MG63 (cell line): ENCODE measurements at places on chromosomes 3 and 15.

GRCh38 chr3:86788371-86788770, 202.6 kb downstream of the VGLL3 start:
- DNase-seq = no peak

DNA sequence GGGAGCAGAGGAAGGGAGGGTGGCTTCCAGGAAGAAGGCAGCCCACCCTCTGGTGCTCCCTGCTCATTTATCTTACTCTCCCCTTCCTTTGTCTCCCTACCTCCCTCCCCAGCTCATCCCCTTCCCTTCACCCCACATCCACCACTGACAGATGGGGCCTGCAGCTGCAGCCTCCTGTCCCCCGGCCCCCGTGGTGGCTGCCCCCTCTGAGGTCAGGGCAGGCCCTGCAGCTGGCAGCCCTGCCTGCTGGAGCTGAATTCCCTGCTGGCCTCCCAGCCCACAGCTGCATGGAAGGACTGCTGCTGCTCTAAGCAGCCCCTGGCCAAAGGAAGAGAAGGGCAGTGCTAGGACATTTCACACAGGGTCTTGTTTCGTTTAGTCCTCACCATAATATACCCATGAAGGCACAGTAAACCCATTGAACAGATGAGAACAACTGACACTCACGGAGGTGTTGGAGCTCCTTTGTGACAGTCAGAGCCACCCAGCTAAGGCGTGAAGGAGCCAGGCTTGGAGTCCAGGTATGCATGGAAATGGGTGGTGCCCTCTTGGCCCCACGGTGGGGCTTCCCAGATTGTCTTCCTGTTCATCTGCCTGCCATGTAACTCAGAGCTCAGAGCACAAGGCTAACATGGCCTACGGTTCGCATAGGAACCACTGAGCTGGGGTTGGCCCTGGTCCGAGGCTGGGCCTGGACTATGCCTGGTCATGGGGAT, 121.7 kb upstream of the PRR20G start:
- DNase-seq = no peak

GRCh38 chr3:151568184-151568583, 107.3 kb upstream of the IGSF10 start:
- no peak for DNase-seq

- DNase-seq = peak; percentile 21
Measured at GRCh38 chr3:104907507-104907906, 459.2 kb upstream of the ALCAM start.

DNA sequence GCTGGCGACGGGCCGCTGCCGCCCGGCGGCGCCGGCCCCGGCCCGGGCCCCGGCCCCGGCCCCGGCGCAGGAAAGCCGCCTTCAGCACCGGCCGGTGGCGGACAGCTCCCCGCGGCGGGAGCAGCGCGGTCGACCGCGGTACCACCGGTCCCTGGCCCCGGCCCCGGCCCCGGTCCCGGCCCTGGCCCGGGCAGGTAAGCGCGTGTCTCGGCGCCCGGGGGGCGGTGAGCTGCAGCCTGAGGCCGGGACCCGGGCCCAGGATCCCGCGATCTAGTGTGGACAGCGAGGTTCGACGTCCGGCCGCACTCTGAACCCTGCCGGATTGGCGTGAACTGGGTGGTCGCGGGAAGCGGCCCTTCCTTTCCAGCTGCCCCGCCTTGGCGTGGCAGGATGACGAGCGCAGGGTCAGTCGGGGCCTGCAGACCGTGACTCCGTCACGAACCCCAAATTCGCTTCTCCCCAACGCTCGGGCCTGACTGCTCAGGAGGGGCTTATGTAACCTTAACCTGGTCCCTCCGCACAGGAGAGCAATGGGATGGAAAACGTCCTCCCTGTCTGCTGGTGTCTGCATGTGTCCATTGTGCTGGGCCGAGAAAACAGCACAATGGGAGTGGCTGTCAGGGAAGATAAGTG, 472 bp downstream of the BSN start:
- DNase-seq = no peak

GRCh38 chr3:12966847-12967605, 106.2 kb downstream of the IQSEC1 start:
- no peak for DNase-seq

DNA sequence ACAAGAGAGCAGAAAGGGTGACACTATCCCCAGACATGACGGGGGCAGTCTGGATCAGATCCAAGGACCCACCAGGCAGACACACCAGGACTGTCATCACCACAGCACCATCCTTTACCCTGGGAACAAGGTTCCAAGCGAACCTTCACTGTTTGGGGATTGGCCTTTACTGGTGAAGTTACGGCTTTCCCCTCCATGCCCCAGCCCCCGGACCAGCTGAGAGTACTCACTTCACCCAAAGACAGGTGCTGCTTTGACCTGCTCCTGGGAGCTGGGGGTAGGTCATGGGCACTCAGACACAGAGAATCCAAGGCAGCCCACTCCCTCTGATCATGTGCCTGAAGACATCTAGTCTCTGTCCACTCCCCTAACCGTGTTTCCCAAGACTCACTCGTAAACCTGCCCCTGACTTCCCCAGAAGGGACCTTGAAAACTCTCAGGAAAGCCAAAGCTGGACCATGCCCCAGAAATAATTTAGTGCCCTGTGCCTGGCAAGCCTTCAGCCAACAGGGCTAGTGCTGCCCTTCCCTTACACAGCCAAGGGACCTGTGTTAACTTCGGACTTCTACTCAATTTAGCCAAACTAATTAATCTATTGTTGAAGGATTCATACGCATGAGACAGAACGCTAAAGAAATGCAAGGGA, 2.8 kb downstream of the RRP9 start:
- no peak for DNase-seq

GRCh38 chr15:67899596-67900283, 59.9 kb upstream of the RNU6-1 start:
- DNase-seq = no peak

- DNase-seq = no peak
Measured at GRCh38 chr3:23094412-23094811, 108.7 kb upstream of the UBE2E2 start.

DNA sequence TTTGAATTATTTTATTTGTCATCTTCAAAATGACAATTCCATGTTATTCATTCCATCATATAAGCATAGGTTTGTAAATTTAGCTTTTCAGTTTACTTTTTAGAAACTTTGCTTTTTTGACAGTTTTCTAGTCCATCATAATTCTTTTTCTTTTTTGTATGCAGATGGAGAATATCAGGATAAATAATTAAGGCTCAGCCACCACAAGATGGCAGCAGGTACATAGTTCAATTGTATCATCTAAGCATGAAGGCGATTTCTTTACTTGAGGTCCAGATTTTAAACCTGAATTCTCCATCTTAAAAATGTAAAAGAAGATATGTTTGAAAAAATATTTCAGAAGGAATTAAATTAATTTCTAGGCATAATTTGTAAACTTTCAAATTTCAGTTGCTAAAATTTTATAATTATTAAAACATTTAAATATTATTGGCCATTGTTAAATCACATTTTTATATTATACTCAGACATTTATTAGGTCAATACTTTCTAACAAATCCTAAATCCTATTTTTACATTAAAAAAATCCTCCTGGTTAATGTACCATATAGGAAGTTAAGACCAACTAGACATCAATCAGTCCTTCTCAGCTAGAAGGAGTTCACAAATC, 15.1 kb downstream of the PLSCR5 start:
- peak; percentile 10 for DNase-seq

GRCh38 chr3:180624714-180625113, 22.8 kb downstream of the TTC14 start:
- DNase-seq = no peak

DNA sequence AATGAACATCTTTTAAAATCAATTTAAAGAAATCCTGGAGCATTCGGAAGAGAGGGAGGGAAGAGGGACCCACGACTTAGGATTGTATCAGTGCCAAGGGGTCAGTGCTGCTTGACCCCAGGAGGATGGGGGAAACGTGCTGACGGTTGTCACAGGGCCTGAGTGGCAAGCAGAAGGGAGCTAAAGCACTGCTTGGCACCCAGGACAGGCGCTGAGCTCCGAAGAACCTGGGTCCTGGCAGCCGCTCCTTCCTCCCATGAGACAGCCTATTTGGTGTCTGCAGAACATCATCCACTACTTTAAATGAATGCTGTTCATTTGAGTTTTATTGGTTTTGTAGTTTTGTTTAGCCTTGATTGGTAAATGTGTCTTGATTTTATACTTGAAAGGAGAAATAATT, 54.5 kb downstream of the RGMA start:
- DNase-seq = no peak

GRCh38 chr15:48072941-48073340, 47.8 kb upstream of the SLC24A5 start:
- DNase-seq = no peak

GRCh38 chr3:69777582-69777967, 38.3 kb downstream of the MITF start:
- no peak for DNase-seq

DNA sequence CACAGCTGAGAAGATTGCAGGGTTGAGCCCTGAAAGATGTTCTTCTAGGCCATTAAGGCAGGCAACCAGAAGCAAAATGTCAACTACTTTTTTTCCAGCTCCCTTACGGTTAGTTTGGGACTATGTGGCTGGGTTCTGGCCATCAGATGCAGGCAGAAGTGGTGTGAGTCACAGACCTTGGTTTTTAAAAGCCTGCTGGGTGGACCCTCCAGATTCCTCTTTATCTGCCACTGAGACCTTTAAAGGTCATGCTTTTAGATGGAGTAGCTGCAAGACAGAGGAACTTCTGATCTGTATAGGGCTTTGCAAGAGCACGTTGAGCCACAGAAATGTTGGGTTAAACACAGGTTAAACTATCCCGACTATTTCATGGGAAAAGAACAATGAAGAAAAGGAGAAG, 102.9 kb downstream of the CHST2 start:
- no peak for DNase-seq

DNA sequence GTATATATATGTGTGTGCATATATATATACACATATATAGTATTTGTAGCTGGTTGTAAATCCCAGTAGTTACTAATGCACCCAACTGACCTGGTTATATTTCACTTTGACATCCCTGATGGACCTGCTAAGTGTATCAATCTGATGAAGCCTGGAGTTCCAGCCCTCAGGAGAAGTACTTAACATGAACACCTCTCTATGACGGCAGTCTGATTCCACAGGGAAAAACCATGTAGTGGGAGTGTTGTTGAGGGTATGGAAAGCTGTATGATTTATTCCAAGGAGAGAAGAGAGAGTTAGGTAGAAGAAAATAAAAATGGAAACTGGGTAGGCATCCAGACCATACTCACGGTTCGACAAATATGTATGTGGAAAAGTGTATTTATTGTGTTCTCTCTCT, 531.2 kb upstream of the SEMA6D start:
- no peak for DNase-seq

GRCh38 chr3:103499132-103499900, 1064.5 kb downstream of the ZPLD1 start:
- no peak for DNase-seq

DNA sequence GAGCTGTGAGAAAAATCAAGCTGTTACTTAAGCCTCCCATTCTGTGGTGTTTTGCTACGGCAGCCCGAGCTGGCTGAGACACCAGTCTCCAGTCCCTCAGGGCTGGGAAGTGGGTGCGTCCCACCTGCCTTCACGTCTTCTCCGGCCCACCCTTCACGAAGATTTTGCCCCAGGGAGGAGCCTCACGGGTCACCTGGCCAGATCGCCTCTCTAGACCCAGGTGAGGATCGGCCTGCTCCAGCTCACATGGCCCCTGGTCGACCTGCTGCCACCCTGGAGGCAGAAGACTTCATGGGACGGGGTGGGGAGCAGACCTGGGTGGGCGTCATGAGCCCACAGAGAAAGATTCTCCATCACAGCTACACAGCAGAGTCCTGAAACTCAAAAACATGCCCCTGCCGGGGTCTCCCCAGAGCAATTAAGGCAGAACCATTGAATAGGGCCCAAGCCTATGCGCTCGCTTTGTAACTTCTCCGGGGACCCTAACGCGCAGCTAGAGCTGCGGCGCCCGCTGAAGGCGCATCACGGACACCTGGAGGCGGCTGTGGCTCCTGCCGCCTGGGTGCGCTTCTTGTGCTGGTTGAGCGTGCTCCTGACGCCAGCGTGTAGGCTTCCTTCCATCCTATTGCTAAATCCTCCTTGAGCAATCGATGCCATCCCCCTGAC, 92.6 kb upstream of the ALDH1A3 start:
- no peak for DNase-seq

GRCh38 chr3:23258110-23258509, 55.0 kb downstream of the UBE2E2 start:
- DNase-seq = no peak

DNA sequence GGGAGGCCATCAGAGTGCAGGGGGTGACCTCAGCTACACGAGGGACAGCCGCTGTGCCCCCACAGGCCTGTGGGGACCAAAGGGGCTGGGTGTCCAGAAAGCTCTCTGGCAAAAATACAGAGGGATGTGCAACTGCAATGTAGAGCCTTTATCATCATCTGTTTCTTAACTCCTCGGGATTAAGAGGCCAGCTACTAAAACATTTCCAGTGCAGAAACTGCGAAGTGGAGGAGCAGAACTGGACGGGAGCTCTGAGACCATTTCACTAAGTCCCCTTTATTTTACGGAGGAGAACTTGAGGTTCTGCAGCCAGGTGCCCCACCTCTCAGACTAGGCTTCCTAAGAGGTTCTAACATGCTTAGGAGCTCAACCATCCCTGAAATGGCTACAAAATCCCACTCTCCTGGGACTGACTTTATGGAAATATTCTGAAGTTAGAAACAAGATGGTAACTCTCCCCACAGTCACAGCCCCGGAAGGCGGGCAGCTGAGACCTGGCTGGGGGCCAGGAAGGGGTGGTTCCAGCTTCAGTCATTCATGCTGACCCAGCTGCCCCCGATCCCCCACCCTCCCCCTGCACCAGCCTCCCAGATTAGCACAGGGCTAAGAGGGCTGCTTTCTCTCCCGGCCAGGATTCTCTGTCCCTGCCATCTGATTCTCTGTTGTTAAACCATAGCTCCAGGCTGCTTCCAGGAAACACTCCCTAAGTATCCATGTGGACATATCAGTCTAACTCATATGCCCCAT, 40.3 kb downstream of the UMPS start:
- no peak for DNase-seq

DNA sequence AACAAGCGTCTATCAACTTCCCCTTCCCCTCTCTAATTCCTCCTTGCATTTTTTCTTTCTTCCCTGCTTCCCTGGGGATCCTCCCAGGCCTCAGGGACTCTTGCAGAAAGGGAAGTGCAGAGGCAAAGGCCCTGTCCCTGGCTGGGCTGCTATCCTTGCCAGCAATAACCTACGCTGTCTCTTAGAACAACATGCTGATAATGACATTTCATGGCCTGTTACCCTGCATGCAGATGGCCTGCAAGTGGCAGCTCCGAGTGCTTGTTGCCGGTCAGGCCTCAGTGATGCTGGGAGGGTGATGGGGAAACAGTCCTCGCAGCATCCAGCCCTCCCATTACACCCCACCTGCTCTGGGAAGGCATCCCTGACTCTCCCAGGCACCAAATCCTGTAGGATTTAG, 167.6 kb downstream of the RAB11A start:
- DNase-seq = no peak

DNA sequence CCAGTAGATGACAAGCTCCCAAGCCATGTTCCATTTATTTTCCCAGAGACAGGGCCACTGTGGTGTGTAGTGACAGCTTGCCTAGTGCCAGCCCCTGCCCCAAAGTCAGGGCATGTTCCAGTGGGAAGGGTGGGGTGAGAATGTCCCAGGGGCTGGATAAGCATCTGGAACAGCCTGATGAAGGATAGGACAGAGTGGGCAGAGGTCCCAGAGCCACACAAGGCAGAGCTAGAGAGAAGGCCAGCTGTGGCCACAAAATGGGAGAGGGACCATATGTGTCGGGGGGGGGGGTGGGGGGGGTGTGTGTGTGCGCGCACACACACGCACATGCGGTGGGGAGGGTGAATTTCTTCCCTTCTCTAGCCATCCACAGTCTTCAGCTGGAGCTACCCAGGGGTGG, 27.0 kb upstream of the TSPAN3 start:
- no peak for DNase-seq
